ENCODE measurements at places on chromosomes 1 and 21.

DNA sequence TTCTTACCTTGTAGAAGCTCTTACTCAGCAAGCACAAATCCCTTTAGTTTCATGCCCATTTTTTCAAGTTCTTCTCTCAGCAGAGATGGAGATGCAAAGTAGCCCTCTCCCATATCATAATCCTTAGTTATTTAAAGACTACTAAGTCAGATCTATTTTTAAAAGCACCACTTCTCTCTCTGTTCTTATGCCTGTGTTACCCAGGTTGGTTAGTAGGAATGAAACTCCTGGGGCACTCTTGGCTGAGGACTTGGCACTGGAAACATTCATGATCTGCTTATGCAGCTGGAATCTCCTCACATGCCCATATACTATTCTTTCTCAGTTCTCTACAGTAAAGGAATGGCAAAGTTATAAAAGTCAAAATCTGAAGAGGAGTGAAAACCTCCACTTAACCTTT is 51.9 kb upstream of the PPP2R5A start:
- DNase-seq = no peak

- DNase-seq = no peak
These were observed 180.7 kb downstream of the ZNF326 start for GRCh38 chr1:90175490-90176167.

GRCh38 chr1:245588116-245588639 is 433.4 kb downstream of the KIF26B start:
- no peak for DNase-seq

GRCh38 chr1:28601696-28602095 is 9.6 kb downstream of the RAB42 start:
- DNase-seq = no peak

DNA sequence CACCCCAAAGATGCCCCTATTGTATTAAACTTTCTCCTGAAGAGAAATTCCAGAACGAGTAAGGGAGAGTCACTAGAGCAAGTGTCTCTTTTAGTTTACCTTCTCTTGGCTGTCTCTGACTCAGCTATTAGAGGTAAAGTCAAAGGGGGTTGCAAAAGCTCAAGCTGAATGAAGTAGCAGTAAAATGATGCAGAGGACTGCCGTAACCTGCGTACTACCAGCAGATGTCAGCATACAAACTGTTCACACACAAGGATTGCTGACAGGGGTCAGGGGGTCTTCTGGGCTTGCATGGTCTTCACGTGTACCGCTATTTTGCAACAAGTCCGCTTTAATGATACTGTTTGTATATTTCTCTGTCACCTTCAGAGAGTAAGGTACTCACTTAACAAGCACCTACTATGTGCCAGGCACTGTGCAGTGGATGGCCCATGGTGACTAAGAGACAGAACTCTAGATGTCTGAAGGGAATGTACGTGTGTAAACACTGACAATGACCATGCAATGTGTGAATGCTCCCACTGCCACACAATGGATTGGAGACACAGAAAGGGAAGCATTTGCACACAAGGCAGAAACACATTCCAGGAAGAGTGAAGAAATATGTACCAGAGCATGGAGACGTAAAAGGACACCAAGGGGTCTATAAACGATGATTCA is 34.9 kb downstream of the CHML start:
- no peak for DNase-seq

DNA sequence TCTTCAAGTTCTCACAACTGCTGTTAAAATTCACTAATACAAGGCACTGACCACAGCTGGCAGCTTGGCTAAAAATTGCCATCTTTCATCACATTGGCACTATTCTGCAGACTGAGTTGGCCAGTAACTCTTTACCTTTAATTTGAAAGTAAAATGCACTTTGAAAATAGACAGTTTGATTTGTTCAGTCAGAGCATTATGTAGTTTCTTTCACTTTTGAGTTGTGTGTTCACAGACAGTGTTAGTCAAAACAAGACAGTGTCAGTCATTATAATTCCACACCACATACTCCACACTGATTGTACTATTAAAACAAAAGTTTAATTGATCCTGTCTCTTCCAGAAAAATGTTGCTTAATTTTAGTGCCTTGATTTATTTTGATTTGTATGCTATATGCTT is 160.7 kb downstream of the SDCCAG8 start:
- DNase-seq = no peak

DNA sequence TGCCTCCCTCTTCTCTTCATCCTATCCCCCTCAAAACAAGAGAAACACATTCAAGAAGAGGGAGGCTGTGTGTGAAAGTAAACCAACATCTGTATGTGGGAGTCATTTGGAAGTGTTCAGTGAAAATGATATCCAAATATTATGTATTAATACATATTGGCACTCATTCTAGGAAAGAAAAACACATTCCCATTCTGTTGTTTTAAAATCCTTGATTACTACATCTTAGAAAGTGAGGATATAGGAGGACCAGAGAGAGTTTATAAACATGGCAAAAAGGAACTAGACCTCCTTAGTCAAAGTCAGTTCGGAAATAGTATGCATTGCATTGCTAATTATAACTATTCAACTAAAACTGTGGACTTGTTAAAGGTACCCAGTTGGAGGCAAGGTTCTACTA is 786.6 kb downstream of the ADGRL2 start:
- DNase-seq = no peak

GRCh38 chr1:246540738-246541491 is 25.1 kb downstream of the TFB2M start:
- DNase-seq = no peak
